ENCODE measurements at places on chromosomes 5 and 9.

DNA sequence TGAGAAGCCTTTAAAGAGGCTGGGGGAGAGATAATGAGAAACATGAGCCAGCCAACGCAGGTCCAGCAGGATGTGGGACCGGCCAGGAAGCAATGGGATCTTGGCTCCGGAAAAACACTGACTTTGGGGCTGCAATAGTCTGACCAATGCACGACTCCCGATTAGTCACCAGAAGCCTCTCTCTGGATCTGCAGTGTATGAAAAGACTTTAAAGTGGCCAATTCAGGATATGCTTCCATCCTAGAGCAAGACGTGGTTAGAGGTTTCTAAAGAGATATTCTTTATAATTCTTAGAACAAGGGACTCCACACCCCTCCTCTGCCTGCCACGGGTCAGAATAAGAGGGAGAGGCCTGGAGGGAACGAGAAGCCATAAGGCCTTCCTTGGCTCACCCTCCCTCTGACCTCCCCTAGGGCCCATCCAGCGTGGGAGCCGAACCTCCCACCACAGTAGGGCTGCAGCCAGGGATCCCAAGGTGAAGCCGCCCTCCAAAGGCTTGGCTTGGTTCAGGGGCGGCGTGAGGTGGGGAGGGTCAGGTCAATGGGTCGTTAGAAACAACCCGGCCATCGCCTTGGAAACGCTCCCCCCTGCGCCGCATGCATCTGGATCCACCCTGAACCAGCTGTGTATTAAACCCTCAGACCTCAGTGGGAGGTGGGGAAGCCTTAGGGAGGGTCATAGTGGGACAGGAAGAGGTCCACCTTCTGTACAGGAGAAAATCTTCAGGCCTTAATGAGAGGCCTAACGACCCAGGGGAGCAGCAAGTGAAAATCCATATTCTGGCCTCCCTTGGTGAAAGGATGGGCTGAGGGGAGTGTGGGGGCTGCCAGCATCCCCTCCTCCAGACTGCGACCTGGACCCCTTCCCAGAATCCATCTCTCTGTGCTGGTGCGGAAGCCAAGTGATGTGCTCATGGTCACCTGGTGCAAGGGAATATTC lies 11.1 kb downstream of the FGF1 start:
- DNase-seq: no peak

- DNase-seq: no peak
Observed at GRCh38 chr5:172429201-172429940, 25.0 kb downstream of the SH3PXD2B start.

- no peak for DNase-seq
Observed at GRCh38 chr5:169636477-169637084, 494 bp upstream of the DOCK2 start.

GRCh38 chr5:34919077-34919476 lies 3.6 kb downstream of the BRIX1 start:
- DNase-seq: no peak

- DNase-seq: no peak
Observed at GRCh38 chr9:122392284-122392683, 21.5 kb downstream of the PTGS1 start.

GRCh38 chr5:150751096-150751891 lies 7.5 kb downstream of the DCTN4 start:
- no peak for DNase-seq

- DNase-seq: no peak
Observed at GRCh38 chr5:17890501-17890900, 256.2 kb downstream of the TAF11L14 start.

DNA sequence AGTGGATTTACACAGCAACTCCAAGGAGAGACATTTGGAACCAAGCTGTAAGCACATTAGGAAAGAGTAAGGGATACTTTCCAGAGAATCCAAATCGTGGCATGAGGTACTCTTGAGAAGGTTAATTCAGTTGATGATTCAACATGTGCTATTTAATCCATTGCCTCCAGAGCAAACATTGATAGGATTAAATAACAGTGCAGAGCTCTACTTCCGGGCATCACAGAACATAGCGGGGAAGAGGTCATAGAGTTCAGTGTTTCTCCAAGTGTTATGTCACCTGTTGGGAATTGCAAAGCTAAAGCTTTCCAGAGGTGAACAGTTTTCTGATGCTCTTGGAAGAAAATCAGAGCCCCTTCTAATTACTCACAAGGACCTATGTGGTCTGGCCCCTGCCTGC lies 127.5 kb downstream of the PPP2R2B start:
- DNase-seq: no peak

DNA sequence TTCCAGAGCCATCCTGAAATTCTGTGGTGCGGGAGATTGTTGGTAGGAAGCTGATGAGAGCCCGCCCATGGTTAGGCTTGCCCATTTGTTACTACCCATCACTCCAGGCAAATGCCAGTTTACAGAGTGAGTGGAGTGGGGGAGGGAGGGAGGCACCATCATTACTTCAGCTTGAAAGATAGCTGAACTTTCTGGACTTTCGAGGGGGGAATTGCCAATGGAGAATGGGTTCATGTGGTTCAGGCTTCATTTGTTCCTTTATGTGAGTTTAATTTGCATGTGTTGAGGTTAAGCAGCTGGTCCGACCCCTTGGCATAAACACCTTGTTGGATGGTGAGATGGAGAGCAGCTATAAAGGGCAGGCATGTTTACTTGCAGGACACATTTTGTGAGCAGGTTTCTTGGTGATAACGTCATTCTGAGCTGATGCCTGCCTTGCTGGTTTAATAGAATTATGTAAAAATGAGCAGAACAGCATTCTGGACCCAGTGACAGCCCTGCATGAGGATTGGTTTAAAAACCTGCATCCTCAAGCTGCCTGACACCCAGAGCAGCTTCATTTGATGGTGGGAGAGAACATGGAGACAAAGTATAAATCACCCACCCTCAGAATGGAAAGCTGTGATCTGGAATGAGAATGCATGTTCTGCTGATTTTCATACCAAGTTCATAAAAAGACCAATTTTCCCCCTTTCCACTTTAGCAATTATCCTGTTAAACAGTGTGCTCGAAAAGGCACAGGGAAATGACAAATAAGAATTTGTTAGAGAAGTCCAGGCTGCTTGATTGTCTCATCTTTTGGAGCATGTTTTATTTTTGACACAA lies 106.3 kb downstream of the TRIO start:
- DNase-seq: no peak

All from progenitor cell of endocrine pancreas (in vitro differentiated cells).